ENCODE measurements at places on chromosomes 5 and 9.

- DNase-seq: no peak
These were observed 809 bp downstream of the TNIP1 start for GRCh38 chr5:151079838-151080612.

DNA sequence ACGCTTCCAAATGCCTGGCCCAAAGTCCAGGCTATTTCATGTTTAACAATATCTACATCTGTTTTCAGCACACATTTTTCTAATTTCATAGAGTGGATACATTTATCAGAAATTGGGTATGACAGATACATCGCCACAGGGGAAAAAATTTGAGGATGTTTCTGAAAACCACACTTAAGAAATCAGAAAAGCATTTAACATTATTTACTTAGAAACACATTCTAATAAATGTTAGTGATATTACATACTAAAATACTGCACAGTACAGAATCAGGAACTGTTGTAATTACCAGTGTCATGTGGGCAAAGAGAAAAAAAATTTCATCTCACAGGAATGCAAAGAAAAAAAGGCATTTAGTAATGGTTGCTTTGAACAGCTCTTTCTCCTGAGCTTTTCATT, 310.5 kb upstream of the KIF2A start:
- DNase-seq: no peak

DNA sequence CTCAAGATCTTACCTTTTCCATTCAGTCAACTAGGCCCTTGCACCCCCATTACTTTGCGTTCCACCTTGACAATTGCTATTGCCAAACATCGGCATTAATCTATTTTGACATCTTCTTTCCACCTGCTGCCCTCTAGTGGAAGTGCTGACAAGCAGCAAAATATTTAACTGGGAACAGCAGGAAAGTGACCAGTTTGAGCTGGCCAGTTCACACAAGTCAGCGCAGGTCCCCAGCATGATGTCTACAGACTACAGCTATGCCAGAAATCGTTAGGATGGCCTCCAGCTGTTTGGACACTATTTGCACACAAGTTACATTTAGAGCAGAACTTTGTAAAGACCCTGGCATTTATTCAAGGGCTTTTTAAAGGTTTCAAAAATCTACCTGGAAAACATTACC, 160.1 kb downstream of the GHR start:
- no peak for DNase-seq

- no peak for DNase-seq
These were observed 762 bp downstream of the SNCAIP start for GRCh38 chr5:122312591-122313406.

DNA sequence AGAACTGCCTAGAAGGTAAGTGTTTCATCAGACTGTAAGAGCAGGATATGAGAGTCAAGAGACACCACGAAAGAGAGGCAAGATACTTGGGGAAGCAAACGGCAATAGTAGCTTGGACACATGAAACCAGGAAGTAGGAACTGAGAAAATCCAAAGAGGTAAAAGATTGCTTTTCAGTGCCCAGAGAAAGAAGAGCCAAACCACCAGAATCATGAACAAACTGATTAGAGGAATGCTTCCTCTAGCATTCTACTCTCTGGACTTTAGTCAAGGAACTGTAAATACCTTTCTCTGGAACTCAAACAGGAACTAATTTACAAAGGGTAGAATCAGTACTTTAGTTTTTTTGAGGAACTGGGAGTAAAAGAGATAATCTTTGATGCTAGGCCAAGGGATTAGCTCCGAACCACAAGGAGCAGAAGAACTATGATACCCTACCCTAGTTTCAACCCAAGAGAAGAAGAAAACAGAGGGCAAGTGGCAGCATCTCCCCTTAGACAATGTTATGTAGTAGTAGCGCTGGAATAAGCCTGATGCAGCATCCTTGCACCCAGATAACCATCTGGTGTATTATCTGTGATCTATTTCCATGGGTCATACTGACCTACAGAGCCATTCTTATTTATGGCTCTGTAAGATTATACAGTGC, 41.3 kb downstream of the EFCAB9 start:
- DNase-seq: no peak

- no peak for DNase-seq
These were observed 126.1 kb upstream of the RETREG1 start for GRCh38 chr5:16742938-16743337.

DNA sequence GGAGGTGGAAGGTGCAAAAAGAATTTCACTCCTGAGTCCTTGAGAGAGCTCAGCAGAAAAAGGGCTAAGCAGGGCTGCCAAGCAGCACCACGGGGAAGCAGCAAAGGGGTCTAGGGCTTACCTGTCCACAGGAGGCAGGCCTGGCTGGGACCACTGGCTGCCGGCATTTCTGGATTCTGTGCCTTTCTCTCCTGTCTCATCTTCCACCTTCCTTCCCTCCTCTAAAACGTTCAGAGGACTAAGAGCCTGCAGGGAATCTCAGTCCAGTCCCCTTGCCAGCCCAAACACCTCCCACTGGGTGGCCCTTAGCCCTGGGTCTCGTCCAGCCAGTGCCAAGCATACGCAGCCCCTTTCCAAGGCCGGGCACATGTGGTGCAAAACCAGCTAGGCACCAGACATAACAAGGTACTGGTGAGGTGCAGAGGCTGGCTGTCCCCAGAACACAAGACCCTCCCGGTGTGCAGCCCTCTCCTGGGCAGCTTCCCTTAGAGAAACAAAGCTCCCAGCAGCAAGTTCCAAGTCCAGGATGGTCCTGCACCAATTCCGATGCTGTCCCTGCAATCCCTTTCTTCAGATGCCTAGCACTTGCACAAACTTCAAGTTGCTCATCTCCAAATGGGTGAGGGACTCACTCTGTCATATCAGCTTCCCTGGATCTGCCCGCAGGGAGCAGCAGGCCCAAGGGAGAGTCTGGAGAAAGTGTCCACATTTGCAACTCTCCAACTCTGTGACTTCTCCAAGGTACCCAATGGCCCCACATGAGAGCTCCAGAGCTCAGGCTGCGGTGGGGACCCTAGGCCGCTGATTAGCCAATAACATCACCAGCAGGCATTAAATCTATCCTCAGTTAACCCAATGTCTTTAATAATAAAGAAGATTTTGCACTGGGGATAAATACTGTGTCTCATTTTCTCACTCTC, 126.3 kb downstream of the C5orf15 start:
- DNase-seq: no peak

- DNase-seq: no peak
These were observed 57.6 kb downstream of the RAPGEF1 start for GRCh38 chr9:131682261-131682660.

DNA sequence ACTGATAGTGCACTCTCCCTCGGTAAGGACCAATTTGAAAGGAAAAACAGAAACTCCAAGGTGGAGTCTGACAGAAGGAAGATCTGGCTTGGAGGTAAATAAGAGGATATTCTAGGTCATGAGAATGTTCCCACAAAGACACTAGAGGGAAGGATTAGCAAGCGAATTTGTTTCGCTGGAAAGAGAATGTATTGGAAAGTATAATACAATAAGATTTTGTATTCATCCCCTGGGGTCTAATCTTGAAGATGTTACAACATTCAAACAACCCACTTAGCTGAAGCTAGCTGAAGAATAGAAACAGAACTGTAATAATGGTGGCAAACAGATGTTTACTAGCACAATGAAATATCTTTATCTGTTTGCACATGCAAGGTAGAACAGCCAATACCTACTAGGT, 158.7 kb downstream of the GNAQ start:
- DNase-seq: no peak

- DNase-seq: peak; percentile 56
These were observed 15.5 kb upstream of the MARCHF6 start for GRCh38 chr5:10337986-10338385.

DNA sequence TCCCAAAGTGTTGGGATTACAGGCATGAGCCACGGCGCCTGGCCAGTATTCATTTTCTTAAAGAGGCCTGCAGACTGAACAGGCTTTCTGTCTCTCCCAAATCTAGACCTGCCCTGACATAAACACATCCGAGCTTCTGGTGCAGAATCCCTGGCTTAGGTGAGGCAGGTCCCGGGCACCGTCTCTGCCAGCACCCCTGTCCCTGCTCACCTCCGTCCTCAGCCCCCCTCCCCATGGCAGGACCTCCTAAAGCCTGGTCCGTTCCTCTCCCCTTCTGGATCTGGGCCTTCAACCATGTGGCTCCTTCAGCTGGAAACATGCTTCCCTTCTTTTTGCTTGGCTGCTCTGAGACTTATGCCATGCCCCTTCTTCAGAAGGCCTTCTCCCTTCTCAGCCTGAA, 22.7 kb upstream of the RXRA start:
- no peak for DNase-seq

DNA sequence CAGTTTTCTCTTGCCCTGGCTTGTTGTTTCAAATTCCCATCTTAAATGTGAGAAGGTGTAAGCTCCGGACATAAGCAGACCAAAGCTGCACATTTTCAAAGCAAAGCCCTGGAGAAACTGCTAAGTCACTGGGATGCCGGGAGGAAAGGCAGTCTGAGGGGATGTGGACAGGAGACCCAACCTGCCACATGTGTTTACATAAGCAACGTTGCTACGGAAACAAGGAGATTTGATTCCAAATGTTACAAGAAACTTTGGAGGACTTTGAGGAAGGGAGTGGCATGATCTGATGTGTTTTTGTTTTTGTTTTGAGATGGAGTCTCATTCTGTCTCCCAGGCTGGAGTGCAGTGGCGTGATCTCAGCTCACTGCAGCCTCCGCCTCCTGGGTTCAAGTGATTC, 25.7 kb upstream of the INSYN2B start:
- no peak for DNase-seq
